ENCODE measurements at places on chromosomes 3 and 15.
A peak's percentile ranks its signal among the peaks of the same experiment; 100 is the strongest.

DNA sequence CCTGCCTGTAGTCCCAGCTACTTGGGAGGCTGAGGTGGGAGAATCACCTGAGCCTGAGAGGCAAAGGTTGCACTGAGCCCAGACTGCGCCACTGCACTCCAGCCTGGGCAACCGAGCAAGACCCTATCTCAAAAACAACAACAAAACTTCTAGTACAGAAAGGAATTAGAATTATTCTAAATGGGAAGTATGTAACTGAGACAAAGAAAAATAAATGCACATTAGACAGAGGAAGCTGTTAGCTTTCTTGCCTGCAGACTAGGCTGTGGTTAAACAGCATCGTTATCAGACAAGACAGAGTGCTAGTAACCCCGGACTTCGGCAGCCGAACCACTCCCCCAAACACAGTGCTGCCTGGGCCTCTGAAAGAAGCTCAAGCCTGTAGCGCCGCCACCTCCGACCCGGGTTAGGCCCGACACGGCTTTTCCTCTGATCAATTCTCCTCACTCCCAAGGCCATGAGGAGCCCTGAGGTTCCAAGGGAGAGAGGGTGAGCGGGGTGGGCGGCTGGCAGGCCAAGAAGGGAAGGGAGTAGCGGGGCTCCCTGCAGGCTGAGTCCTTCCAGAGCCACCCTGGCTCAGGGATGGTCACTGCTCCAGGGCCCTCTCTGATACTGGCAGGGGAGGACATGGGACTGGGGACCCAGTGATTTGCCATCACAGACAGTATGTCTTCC is 44.8 kb upstream of the MUC4 start:
- no peak for DNase-seq

DNA sequence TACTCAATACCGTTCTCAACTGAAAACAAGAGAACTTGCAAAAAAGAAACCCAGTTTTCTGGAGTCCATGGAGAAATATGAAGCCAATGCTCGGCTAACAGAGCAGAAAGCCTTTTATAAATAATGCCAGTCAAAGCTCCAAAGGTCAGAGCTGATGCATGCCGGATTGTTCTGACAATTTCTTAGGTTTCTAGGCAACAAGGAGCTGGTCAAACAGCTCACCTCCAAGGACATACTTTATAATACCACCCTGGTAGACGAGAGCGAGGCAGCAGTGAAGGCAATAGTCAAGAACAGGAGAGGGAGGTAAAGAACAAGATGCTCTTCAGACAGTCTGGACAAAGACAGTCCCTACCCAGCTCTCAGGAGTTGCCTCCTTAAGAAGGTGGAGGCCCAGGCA is 111.1 kb downstream of the UBE3A start:
- no peak for DNase-seq

DNA sequence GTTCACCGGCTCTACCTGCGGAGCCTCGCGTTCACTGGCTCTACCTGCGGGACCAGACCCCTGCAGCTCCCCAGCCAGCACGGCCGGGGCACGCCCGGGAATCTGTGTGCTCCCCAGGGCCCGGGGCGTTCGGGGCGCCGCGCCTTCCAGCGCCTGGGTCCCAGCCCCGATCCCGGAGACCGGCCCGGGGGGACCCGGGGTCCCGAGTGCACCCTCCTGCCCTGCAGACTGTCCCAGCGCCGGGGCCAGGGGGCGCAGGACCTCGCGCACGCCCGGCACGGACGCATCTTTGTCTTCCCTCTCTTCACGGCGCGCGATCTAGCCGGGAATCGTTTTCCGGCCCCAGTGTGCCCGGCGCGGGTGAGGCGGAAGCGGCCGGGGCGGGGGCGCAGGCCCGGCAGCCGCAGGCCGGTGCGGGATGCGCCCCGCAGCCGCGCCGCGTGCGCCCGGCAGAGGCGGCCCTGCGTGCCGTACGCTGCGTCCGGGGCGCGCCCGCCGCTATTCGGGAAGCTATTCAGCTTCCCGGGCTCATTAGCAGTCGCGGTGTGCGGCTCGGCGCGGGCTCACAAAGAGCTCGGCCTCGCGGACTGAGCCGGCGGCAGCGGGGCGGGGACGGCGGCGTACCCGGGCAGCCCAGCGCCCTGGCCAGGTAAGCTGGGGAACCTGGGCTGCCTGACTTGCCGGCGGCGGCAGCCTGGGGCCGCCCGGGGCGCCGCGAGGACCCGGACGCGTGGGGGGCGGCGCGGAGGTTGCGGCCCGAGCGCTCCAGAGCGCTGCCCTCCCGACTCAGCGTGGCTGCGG is at the start of gene APBA2:
TSS of gene APBA2 (plus strand) at position 345 of the 801 bp plus-strand sequence. CDS start 167,911 bp downstream, outside the sequence.
- peak; percentile 16 for DNase-seq

GRCh38 chr3:184538666-184539431 is 22.7 kb upstream of the EPHB3 start:
- DNase-seq = no peak

GRCh38 chr3:138442433-138442832 is 8.0 kb downstream of the ESYT3 start:
- DNase-seq = no peak

GRCh38 chr3:167700046-167700445 is 34.6 kb downstream of the PDCD10 start:
- DNase-seq = no peak
